Activated CD4-positive, CD25-positive, alpha-beta regulatory T cell (primary cell): ENCODE measurements at places on chromosomes 3 and 15.

DNA sequence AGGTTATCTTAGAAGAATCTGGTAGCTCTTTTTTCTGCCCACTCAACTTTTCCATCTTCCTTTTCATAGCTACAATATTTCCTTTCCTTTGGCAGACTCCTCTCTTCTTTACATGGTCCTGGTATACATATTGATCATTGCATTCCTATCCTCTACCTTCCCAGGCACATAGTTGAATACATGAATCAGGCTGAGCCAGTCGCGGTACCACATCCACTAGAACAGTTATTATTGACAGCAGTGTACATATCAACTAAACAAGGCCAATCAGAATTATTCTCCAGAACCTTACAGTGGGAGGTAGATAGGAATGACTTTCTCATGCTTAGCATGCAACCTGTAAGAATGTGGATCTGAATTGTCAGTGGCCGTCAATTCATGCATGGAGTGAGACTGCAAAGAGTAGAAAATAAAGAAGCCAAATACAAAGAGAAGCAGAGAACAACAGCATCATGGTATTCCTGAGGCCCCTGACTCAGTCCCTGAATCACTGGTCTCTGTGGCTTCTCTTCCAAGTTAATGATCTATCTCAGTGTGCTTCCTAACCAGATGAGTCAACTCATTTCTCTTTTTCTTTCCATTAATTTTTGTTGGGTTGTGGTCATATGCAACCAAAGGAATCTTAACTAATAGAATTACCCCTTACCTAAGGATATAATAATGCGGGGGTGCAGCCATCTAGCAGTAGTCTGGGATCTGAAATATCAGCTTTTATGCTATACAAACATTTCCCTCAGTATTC lies 60.9 kb upstream of the DCBLD2 start:
- no peak for DNase-seq

DNA sequence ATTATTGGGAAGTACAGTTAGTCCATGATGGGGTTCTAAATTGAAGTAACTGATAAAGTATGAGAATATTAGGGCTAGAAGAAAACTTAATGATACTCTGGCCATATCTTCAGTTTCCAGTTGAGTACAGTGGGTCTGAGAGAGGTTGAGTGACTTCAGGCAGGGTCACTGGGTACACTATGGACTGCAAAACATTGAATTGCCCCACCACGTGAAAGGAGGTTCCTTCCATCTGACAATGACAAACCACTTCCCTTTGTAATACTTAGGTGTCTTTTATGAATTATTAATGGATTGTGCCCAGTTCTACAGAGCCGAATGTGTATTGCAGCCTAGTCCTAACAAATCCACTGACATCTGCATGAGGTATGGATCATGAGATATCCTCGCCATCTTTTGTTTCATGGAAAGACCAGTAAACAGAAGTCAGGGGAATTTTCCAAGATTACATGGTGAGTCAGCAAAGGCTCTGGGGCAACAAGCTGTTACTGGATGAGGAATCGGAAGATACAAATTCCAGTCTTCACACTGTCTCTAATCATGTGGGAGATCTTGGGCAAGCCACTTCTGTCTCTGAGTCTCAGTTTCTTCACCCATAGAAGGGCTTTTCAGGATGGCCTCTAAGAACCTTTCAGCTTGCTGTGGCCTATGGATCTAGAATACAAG lies 66.5 kb upstream of the BCL6 start:
- DNase-seq: no peak

DNA sequence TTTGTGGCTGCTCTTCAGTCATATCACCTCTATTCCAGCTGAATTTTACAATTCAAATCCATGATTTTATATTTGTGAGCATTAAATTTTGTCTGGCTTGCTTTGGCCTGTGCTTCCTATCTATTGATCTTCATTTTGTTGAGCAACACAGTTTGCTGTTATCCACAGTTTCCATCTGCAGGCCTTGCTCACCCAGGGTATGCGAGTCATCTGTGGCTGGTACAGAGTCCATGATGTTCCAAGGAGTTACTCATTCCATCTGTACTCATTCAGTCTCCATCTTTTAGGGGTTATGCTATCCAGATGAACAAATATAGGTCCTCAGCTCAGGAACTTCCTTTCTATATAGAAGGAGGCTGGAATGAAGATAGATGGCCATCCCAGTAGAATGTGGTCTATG lies 70.1 kb upstream of the CCK start:
- DNase-seq: no peak

DNA sequence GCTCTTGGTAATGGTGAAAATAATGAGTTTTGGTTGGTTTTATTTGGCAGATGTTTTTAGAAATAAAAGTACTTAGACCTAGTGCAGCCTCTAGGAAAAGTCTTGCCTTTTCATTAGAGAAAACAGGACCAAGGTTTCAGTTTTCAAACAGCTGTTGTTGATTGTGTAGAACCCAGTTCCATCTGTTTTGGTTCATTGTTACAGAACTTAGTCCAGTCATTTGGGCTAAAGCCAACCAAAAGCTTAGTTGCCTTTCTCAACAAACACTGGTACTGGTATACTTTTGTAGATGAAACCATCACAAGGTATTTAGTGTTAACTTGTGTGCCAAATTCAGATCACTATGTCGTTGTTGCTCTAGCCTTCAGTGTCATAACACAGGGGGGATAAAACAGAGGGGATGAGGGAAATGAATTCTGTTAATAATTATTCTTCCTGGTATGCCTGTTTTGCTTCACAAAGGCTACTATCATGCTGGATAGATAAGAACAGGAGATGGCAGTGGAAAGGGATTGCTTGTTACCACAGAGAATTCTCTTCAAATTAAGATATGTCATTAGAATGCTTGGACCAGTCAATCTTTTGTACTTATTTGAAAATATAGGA lies 12.6 kb upstream of the APH1B start:
- no peak for DNase-seq

GRCh38 chr15:75720297-75720696 lies 7.6 kb upstream of the CSPG4 start:
- DNase-seq: no peak
